H1 (cell line): ENCODE measurements at places on chromosomes 1 and 21.

DNA sequence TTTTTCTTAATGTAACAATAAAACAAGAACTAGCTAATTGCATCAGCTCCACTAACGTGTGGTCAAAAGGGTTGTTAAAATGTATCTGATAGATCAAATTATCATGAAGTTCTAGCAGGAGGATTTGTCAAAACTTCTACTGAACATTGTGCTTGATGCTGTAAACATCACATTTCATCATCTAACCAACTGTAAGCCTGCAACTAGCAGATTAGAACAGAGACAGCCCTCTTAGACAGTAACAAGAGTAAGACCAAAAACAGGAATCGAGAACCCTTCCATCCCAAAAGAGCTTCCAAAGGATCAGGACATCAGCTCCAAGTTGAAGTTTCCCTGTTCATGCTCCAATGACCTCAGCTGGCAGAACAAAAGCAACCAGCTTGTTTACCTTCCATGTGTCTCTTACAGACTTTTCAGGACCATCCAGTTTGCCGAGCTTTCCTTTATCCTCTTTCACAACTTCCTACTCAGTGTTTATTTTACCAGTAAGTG is 44.6 kb downstream of the NIBAN1 start:
- DNase-seq: no peak

DNA sequence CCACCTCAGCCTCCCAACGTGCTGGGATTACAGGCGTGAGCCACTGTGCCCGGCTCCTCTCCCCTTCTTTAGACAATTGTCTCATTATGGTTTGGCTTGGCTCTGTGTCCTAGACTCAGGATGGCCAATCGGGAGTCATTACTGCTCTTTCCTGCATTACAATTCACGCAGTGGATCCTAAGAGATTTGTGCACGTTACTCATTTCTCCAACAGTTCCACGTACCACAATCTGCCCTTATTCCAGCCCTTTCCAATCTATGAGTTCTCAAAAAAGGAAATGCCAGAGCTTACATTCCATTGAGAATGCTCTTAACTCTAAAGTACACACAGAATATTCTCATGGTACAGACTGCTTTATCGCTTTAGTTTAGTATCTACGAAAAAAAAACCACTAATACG is 357.0 kb downstream of the GPATCH2 start:
- DNase-seq: no peak

DNA sequence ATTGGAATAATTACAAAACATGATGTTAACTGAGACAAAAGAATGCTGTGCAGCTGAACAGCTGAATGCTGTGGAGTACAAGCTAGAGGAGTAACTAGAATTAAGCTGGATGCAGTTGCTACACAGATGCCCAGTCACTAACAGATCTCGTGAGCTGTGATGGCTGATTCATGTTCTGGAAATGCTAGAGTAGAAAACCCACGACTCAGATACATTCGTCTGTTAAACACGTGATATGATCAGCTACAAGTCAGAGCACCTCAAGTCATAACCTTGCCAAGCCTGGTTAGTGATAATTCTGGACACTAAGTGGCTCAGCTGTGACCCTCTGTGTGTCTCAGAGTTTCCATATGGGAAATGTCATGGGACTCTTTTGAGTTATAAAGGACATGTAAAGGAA is 89.7 kb upstream of the ESRRG start:
- no peak for DNase-seq

DNA sequence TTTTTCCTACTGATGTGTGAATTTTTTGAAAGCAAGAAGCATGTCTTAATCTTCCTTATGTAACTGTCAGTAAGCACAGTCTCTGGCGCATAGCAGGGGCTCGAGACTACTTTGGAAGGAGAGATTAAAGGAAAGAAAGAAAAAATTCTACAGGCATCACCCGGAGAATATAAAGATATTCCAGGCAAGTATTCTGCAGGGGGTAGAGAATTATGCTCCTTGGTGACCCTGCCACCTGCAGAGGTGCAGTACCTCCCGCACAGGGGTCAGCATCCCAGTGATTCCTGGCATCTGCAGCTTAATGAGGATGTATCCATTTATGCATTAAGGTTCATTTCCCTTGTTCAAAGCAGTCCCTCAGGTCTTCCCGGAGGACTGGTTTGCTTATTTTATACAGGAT is 87.6 kb upstream of the WLS start:
- no peak for DNase-seq

DNA sequence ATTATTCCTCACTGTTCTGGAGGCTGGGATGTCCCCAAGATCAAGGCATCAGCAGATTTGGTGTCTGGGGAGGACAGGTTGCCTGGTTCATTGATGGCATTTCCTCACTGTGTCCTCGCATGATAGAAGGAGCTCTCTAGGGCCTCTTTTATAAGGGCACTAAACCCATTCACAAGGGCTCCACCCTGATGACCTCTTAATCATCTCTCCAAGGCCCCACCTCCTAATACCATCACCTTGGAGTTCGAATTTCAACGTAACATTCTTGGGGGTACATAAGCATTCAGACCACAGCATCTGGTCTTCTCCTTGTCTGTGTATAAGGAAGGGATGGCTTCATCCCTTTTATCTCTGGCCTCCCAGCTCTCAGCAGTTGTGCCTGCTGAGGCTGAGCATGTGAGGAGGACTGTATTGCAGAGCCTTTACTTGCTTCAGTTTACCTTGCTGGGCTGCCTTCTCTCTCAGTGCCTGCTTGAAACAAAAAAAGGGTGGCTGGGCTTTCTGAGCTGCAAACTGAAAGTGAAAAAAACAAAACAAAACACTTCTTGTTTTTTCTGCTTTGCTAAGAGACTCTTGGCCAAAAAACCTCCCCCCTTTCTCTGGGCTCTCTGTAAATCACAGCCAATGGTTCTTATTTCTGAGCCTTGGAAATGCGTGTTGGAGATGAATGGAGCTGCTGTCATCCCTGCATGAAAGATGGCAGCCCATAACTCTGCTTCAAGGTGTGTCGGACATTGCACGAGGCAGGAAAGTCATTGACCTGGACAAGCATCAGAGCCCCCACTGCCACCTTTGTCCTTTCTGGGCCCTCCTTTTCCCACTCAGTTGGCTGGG is 75.8 kb downstream of the RHOU start:
- DNase-seq: no peak

GRCh38 chr1:61332796-61333195 is 250.4 kb downstream of the NFIA start:
- no peak for DNase-seq

DNA sequence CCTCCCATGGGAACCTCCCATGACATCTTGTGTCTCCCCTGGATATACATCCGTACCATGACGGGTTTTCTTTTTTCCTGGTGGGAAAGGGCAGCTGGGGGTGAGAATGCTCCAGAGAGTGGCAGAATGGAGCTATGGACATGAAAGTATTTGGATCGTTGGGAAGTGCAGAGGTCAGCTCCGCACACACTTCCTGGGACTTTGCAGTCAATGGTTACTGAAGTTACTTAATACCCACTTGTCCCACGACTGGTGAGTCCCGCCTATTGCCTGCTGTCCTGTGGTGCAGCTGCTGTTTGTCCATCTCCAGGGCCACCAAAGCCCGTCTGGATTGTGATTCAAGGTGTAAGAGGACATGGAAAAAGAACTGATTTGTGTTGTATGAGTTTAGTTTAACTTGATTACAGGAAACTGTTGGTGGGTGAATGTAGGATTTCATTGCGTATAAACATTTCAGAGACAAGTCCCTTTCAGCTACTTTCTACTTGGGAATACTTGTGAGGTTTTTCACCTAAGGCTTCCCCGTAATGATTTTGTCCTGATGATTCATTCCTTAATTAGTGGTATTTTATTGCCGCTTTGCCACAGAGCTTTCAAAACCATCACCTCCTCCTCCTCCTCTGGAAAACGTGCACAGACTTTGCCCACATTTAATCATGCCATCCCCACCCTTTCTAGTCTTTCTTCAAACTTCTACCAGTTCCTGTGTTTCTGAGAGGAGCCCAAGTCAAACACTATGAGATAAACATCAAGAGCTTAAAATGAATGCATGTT is 308.8 kb downstream of the KIF26B start:
- DNase-seq: no peak

GRCh38 chr1:54354899-54355298 is 51.3 kb downstream of the SSBP3 start:
- no peak for DNase-seq

DNA sequence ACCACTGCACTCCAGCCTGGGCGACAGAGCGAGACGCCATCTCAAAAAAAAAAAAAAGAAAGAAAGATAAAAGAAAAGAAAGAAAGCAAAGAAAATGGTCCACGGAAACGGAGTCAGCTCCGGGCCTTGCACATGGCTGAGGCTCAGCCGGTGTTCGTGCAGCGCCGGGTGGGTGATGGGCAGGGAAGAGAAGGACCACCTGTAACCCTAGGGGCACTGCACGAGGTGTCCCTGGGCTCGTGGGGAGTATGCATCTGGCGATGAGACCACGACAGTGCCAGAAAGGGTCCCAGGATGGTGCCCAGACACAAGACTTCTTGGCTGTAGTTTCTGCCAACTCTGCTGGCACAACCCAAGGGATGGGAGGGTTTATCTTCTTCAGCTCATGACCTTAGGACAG is 5.8 kb downstream of the CDA start:
- DNase-seq: no peak

- no peak for DNase-seq
Measured at GRCh38 chr1:53158900-53159299, 16.5 kb upstream of the SLC1A7 start.

- DNase-seq: peak; percentile 87
Measured at GRCh38 chr1:77888781-77889642, 588 bp downstream of the NEXN start.

GRCh38 chr1:216175714-216176113 is 247.5 kb downstream of the USH2A start:
- peak; percentile 33 for DNase-seq

- DNase-seq: no peak
Measured at GRCh38 chr1:76835203-76835602, 32.1 kb upstream of the ST6GALNAC5 start.

- DNase-seq: no peak
Measured at GRCh38 chr1:177809819-177810218, 160.0 kb downstream of the SEC16B start.

DNA sequence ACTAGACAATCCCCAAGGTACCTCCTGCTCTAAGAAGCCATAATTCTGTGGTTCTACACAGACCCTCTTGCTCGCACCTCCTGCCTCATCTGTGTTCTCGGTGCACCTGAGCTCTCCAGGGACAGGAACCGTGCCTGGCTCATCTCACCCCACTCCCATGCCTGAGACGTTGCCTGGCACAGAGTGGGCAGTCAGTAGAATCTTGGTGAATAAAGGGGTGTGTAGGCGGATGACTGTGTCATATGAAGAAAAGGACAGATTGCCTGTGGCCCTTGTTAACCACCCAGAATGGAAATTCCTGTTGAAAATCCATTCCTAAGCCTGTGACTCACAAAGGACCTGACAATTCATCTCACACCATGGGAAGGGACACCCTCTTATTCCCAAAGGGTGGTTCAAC is 92.9 kb downstream of the KCNN3 start:
- DNase-seq: no peak

- no peak for DNase-seq
Measured at GRCh38 chr1:205454903-205455335, 926 bp downstream of the BLACAT1 start.
